Astrocyte of the cerebellum (primary cell): ENCODE measurements at places on chromosomes 5 and 9.

GRCh38 chr9:17349831-17350230 is 215.0 kb downstream of the CNTLN start:
- peak; percentile 6 for DNase-seq

DNA sequence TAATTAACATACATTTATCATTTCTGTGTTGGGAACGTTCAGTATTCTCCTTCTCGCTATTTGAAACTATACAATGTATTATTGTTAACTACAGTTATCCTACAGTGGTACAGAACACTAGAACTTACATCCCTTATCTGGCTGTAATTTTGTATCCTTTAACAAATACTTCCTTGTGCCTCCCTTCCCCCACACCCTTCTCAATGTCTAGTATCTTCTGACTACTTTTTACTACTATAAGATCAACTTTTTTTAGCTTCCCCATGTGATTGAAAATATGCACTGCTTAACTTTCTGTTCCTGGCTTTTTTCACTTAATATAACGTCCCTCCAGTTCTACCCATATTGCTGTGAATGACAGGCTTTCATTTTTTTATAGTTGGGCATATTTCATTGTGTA is 253.5 kb downstream of the RAB3C start:
- no peak for DNase-seq

- DNase-seq: peak; percentile 19
These were observed 79.9 kb upstream of the FBXL17 start for GRCh38 chr5:108461628-108462367.

DNA sequence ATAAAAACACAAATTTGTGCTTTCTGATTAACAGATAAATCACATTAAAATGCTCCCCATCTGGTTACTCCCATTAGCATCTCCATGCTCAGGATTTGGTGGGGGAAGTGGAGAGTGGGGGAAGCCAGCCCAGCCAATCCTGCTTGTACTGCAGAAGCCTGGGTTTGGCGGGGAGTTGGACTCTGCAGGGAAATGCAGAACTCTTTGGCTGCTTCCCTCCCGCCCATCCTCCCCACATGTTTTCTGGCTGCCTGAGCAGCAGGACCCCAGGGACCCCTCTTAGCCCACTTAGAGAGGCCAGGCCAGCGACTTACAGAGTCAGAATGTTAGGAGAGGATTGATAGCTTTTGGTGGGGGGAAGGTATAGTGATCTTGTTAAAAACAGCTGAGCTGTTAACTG is 59.5 kb upstream of the FOXI1 start:
- DNase-seq: no peak

- peak; percentile 93 for DNase-seq
These were observed 369.6 kb downstream of the CYLC2 start for GRCh38 chr9:103364753-103365152.

GRCh38 chr5:37787742-37788141 is 52.1 kb downstream of the GDNF start:
- peak; percentile 56 for DNase-seq
